ENCODE measurements at places on chromosomes 4 and X.
A peak's percentile ranks its signal among the peaks of the same experiment; 100 is the strongest.

- no peak for DNase-seq
These were observed 142.2 kb upstream of the KCNIP4 start for GRCh38 chr4:22090661-22091351.

- DNase-seq: no peak
These were observed 207.2 kb downstream of the FGF13 start for GRCh38 chrX:138504273-138504672.

DNA sequence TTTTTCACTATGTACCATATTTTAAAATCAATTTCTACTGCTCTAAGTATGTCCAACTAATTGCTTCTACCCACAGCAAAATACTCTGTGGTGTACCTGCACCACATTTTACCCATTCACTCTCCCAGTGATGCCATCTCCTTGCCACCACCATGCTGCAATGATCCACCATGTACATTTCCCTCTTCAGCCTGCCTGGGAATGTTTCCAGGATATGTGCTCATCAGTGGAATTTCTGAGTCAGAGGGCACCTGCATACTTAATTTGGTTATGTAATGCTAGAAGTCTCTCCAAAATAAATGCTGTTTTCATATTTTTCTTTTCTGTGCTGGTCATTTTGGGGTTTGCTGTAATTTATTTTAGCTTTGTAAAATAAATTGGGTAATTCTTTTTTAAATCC lies 33.2 kb upstream of the OCIAD2 start:
- DNase-seq: peak; percentile 51

- DNase-seq: no peak
These were observed 186.4 kb upstream of the NDST3 start for GRCh38 chr4:117847849-117848248.

DNA sequence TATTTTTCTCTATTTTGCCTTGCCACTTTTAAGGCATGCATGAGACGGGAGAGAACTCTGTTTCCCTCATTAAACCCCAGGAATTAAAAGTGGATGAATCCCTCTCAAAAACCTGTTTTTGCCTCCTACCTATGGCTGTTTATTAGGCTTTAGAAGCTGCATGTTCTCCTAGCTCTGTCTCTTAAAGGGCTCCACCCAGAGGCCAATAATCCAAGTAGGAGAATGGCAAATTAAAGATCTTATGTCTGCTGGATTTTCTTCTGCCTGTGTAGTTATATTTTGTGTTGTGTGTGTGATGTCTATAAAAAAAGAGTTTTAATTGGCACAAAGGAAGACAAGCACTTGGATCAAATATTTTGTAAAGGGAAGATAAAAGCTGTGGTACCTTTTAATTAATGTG lies 32.4 kb downstream of the MAGEC1 start:
- DNase-seq: no peak

GRCh38 chr4:15677507-15677988 lies 4.1 kb upstream of the FAM200B start:
- no peak for DNase-seq

DNA sequence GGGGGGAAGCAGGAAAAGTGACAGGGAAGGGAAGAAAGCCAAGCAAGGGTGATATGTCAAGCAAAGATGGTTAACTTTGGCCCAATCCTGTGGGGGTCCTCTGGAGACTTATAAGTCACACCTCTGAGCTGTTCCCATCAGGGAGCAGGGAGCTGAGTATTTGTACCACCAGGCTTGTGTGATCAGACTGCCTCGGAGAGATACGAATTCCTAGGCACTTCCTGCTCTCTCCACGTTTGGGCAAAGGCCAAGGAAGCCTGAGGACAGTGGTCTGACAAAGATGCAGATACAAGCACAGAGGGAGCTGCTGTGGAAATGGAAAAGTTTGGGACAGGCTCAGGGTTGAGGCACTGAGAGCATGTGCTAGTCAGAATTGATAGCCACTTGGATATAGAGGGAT lies 10.4 kb upstream of the PPP3CA start:
- no peak for DNase-seq

DNA sequence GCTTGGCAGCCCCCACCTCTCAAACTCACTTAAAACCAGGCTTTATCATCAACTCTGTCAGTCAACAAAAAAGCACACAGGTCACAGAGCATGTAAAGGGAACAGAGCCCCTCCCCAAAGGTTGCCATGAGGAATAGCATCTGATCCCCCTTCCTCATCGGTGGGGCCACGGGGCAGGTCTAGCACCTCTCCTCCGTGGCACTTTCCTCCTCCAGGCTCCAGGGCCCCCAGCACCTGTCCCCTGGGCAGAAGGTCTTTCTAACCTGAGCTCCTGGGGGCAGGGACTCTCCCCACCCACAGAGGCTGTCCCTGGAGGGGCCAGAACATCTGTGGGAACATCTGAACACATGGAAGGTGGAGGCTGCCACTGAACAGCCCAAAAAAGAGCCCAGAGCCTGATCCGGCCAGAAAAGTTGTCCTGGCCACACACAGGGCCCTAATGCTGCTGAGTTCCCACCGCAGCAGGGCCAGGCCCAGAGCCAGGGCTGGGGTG lies 65.7 kb downstream of the ZFYVE28 start:
- no peak for DNase-seq

DNA sequence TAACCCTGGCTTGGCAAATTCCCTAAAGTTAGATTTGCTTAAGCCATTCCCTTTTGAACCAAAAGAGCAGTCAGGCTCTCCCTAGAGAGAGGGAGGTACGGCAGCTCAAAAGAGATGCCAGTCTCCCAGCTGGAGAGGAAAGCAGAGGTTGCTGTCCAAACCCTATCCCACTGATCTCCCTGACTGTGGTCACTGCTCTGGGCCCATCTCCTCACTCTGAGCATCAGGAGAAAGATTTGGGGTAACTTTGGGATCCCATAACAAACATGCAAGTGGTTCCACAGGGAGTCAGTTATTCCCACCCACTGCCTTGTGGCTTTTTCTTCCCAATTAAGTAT lies 17.1 kb downstream of the ACSL1 start:
- DNase-seq: no peak

DNA sequence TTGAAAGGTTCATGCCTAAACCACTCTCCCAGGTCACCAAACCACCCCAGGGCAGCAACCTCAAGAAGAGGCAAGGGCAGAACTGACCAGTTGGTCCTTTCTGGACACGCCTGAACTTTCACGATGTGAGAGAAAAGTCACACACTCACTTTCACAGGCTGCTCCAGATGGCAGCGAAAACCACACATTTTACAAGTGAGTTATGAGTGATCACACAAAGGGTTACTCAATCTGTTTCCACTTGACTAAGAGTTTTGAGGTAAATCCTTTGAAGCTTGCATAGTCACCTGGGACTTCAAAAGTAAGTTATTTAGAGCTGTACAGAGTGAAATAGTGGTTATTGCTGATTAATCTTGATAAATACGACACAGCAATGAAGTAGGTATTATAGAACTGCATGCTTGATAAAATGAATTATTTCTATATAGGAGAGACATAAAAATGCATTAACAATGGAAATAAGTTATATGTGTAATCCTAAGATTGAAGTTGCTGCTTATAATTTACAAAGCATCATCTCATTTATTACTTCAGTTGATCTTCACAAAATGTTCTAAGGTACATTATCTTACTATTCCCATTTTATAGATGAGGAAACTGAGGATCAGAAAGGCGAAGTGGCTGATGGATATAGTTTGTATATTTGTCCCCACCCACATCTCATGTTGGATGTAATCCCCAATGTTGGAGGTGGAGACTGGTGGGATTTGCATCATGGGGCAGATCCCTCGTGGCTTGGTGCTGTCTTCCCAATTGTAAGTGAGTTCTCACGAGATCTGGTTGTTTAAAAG lies 103.0 kb upstream of the KLF3 start:
- DNase-seq: no peak

- no peak for DNase-seq
These were observed 5.4 kb downstream of the ABCE1 start for GRCh38 chr4:145103496-145103895.

DNA sequence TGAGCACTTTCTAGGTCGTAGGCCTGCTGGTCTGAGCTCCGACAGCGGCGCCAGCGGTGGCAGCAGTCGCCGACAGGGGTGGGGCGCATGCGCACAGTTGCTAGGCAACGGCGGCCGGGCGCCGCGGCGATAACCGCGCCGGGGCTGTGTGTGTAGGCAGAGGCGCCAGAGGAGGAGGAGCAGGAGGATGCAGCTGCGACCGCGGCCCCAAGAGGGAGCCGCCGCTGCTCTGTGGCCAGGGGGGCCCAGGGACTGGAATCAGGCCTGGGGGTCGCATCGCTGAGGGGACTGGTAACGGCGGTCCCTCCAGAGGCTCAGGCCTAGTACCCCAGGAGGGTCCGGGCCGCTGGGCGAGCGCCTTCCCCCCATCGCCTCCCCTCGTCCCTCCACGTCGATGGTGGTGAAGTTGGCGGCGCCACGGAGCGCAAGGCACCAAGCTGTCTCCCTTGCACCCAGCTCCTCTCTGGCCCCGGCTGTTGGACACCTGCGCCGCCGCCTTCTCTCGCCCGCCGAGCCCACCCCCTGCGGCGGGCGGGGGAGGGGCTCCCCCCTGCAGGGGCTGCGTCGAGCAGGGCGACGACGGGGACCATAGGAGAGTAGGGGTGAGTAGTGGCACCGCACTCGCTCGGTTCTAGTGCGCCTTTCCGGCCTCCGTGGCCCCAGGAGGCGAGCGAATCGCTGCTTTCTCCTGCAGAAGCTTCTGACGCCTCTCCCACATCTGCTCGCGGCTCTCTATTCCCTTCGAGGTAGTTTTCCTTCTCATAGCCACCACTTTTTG lies 58.6 kb upstream of the ZC4H2 start:
- peak; percentile 74 for DNase-seq

DNA sequence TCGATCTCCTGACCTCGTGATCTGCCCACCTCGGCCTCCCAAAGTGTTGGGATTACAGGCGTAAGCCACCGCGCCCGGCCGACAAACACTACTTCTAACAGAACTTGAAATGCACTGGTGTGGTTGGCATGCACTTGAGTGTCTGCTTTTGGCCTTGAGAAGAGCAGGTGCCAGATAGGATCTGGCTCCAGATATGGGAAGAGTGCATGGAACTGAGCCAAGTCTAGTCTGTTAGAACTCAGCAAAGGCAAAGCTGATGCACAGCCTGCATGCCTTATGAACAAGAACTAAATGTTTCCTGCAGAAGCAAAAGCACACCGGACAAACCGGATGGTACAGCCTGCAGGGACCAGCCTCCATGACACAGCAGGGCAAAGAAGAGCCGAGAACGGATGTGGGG lies 35.1 kb upstream of the TBL1X start:
- DNase-seq: peak; percentile 54

- no peak for DNase-seq
These were observed 19.6 kb downstream of the MSANTD1 start for GRCh38 chr4:3268395-3269104.

GRCh38 chrX:104419211-104419610 lies 146.8 kb upstream of the IL1RAPL2 start:
- DNase-seq: no peak

DNA sequence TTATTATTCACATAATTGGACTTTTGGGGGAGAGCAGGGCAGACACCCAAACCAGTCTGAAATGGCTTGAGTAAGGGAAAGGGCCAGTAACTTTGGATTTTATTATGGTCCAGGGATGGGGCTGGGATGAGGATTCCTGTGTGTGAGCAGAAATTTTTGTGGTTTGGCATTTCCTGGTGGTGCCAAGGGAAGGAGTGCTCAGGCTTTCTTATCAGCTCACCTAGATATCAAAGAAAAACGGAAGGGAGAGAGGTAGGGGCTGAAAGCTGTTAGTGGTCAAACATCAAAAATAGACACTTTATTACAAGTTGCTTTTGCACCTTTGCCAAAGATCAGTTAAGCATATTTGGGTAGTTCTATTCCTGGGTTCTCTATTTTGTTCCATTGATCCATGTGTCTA lies 128.5 kb upstream of the DIPK2B start:
- no peak for DNase-seq

DNA sequence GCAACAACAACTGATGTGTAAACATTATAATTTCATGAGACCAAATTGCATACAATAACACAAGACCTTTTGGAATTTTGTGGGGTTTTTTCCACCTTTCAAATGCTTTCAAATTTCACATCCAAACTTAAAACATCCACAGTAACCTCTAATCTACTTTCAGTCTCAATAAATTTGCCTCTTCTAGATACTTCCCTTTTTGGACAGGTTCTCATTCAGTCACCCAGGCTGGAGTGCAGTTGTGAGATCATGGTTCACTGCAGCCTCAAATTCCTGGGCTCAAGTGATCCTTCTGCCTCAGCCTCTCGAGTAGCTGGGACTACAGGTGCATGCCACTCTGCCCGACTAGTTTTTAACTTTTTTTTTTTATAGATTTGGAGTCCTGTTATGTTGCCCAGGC lies 556.6 kb downstream of the NLGN4X start:
- DNase-seq: no peak

DNA sequence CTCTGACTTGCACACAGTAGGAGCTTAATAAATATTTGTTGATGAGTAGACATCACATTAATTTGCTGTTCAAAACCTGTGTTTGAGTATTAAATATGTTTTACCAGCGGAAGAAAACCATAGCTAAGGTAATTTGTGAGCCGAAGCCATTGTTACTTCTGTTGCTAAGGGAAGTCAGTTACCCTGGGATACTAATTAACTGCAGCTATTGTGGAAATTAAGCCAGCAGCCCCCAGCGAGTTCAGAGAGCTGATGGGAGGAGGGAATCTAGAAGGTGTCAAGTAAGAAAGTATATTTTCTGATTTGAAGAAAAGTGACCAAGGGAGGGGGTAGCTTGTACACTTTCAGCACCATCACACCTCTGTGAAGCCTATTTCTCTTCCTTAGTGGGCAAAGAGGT lies 76.7 kb upstream of the IGSF1 start:
- DNase-seq: no peak

- no peak for DNase-seq
These were observed 97.0 kb upstream of the DGKK start for GRCh38 chrX:50567636-50568035.

DNA sequence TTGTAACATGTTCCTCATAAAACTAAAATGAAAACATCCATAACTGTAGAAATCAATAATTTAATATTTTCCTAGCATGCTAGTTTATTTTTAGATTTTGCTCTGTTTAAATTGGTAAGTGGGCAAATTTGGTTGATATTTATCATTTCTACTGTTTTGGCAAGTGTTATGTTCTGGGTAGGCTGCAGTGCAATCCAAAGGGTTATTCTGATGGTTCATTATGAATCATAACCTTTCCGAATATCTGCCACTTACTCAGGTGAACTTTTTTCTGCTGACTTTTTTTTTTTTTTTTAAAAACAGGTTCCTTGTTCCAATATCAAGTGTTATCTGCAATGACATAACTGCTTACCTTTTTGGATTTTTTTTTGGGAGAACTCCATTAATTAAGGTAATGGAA lies 52.0 kb downstream of the CDS1 start:
- no peak for DNase-seq

DNA sequence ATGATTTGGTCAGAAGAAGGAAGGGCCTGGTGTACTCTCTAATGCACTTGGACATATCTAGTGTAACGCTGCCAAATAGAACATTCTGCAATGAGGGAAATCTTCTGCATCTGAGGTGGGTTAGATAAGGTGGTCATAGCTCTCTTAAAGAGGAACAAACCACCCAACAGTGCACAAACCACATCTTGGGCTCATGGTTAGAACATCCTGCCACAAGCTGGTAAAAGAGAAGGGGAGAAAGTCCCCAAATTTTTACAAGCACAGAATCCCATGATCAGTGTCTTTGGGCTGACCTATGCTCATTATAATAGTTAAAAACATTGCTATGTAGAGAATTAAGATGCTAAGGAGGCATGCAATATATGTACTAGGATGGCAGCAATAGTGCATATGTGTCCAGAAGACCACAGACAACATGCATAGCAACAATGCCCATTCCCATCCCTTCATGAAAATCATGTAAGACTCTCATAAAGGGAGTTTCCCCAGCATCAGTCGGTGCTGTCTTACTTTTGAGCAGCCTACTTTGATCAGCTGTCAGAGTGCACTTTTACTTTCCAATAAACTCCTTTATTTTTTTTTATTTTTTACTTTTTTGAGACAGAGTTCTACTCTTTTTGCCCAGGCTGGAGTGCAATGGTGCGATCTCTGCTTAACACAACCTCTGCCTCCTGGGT lies 99.7 kb upstream of the SLC7A11 start:
- DNase-seq: no peak
